Upper lobe of left lung (tissue), 6 donors: ENCODE measurements at places on chromosomes 2 and 18. TPM values are rescaled to one million over a fixed set of nuclear protein-coding genes. Genes with fewer than 3 reads are reported as not detected.

DOK6 gene
- total RNA-seq = 1.0 TPM

- no peak for DNase-seq
These were observed 348.3 kb upstream of the FIGN start for GRCh38 chr2:164084066-164084465.

- DNase-seq = no peak
These were observed 41.4 kb downstream of the DDX18 start for GRCh38 chr2:117855886-117856285.

DNA sequence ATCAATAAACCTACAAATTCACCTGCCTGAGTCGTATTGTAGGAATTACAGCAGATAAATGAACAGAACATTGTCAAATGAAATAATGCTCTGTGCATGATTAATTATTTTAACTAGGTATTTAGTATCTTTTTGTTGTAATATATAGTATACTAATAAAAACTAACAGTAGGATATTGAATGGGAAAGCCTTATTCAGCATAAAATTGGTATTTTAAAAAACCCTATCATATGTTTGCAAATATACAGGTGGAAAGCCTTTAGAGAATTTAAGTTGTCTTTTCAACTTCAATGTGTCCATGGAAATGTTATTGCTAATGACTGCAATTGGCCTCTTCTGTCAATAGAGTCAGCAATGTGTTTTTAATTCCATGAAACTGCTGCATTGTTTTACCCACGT, 40.8 kb upstream of the SLC35F5 start:
- no peak for DNase-seq

GRCh38 chr2:184799379-184799778, 201.1 kb downstream of the ZNF804A start:
- DNase-seq = no peak

- no peak for DNase-seq
These were observed 7.8 kb downstream of the AFG3L2 start for GRCh38 chr18:12369211-12369610.

DNA sequence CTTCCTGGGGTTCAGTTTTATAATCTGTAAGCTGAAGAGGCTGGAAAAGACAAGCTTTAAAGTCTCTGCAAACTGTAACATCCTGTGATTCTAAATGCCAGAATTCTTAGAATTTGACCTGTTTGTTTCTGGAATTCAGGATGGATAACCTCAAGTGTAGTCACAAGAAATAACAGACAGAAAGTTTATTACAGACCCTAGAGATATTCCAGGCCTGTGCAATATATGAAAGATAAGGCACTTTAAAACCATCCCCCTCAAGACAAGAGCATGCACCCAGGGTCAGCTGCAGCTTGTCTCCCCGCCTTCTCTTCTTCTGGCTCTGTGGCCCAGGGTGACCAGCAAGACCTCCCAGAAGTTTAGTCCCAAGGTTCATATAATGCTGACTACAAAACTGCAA, 298.7 kb upstream of the ACVR2A start:
- DNase-seq = no peak

DNA sequence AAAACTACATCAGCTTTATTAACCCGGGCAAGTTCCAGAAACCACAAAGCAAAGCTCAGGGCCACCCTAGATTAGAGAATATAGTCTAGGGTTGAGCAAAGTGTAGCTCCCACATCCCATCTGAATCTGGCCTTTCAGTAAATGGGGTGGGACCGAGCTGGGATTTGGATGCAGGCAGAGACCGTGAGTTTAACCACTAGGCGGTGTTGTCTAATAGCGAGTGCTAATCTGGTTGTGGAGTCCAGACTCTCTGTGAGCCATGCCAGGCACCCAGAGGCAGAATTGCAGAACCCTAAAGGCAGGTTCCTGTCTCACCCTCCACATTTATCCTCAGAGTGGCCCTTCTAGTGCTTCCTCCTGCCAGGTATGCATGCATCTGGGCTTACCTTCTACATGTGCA, 435.9 kb downstream of the TSN start:
- no peak for DNase-seq

DNA sequence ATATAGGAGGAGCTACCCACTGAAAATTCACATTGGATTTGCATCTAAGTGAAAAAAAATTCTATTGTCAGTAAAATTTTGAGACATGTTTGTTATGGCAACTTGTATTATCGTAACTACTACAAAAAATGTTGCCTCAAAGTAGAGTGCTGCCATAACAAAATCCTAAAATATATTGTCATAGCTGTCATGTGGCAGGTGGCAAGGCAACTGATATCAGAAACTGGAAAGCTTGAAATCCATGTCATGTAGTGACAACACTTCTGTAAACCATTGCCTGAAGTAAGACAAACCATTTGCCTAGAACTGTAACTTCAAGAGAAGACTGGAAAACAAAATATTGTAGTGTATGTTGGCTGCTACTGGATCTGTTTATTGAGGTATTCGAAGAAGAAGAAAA, 697.5 kb upstream of the CELF4 start:
- no peak for DNase-seq

- peak; percentile 15 for DNase-seq
These were observed 11.6 kb upstream of the TGFA start for GRCh38 chr2:70565039-70565731.

GRCh38 chr2:123371535-123371934, 653.6 kb upstream of the CNTNAP5 start:
- no peak for DNase-seq

GRCh38 chr2:71122387-71123298, 7.4 kb downstream of the MCEE start:
- no peak for DNase-seq
